ENCODE measurements at places on chromosomes 3 and 15.
A peak's percentile ranks its signal among the peaks of the same experiment; 100 is the strongest.

DNA sequence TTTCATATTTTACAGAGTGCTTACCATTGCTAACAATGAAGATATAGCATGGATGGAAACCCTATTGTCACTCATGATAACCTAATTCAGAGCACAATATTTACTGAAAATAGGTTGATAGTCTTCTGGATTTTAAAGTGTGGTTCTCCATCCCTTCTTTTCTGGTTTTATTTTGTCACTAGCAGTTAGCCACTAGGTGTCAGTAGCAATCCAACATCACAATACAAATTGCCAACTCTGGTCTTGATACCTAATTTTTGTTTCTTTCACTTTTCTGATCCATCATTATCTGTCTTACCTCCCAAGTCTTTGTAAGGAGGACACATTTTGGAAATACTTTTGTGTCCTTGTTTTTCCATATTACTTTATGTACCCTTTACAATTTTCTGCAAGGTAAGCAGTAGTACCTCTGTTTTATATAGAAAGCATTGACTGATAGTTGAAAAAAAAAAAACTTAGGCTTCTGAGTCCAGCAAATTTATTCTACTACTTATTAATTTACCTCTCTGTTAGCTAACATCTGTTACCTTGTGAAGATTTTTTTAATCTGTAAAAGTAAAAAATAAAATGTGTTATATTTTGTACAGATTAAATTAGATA is 28.3 kb upstream of the CRYBG3 start:
- DNase-seq = peak; percentile 9

DNA sequence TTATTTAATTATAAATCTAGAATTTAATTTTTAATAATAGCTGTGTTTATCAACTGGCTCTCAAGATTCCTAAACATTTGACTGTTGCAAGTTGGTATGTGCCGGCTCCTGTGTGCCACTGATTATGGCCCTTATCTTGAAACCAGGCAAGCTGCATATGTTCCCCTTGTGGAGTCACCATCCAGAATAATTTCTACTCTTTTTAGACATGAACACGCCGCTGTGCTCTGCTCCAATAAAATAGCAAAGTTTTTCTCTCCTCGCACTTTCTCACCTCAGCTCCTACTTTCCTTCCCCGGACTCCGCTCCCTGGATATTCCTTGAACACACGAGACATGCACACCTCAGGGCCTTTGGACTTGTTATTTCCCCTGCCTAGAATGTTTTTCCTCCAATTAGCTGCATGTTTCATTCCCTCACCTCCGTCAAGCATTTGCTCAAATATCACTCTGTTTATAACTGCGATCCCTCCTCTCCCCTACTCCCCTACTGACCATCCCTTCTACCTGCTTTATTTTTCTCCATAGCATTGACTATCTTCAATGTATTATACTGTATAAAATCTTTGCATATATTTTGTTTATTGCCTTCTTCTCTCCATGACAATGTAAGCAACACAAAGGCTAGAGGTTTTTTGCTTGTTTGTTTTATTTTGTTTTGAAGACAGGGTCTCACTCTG is 26.1 kb upstream of the ERICH6 start:
- no peak for DNase-seq

DNA sequence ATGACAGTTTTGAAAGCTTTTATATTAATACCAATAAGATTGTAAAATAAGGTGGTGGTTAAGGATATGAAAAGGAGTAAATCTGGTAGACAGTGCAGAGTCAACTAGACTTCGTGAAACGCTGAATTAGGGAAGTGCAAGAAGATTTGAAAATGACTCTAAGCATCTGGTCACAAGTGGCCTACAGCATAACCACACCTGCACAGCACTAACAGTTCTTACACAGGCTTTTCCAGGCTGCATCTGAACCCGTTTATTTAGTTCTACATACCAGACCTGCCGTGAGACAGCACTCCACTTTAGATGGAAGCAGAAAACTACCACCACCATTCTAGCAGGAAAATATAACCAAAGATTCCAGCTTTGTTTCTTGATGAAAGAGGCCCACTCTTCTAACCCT is 1.9 kb downstream of the DMXL2 start:
- DNase-seq = no peak

- no peak for DNase-seq
Measured at GRCh38 chr3:39757307-39757706, 52.1 kb upstream of the MYRIP start.

GRCh38 chr15:31571676-31572075 is 245.0 kb downstream of the KLF13 start:
- no peak for DNase-seq
